ENCODE measurements at places on chromosomes 13 and 19.

DNA sequence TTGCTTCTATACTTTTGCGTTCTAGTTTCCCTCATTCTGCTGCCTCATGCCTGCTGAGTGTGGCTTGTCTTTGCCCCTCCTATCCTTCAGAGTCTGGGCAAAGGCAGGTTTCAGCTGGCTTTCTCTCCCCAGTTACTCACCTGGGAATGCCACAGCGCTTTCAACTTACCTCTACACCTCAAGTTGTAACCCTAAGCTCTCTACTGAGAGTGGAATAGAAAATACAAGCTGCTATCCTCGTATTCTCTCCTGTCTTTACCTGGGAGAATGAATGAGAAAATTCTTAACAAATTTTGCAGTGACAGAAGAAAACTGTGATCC, 316.3 kb upstream of the KLF12 start:
- DNase-seq = no peak

GRCh38 chr19:1000095-1000494, at the start of gene GRIN3B:
Gene GRIN3B, plus strand, starts transcription at chr19:1000419. Its CDS starts 19 bp downstream, at chr19:1000438.
- DNase-seq = peak; percentile 69

GRCh38 chr13:41133951-41134350, 1.3 kb upstream of the KBTBD6 start:
- no peak for DNase-seq

- no peak for DNase-seq
These were observed 1.5 kb upstream of the NTN5 start for GRCh38 chr19:48674216-48674809.

DNA sequence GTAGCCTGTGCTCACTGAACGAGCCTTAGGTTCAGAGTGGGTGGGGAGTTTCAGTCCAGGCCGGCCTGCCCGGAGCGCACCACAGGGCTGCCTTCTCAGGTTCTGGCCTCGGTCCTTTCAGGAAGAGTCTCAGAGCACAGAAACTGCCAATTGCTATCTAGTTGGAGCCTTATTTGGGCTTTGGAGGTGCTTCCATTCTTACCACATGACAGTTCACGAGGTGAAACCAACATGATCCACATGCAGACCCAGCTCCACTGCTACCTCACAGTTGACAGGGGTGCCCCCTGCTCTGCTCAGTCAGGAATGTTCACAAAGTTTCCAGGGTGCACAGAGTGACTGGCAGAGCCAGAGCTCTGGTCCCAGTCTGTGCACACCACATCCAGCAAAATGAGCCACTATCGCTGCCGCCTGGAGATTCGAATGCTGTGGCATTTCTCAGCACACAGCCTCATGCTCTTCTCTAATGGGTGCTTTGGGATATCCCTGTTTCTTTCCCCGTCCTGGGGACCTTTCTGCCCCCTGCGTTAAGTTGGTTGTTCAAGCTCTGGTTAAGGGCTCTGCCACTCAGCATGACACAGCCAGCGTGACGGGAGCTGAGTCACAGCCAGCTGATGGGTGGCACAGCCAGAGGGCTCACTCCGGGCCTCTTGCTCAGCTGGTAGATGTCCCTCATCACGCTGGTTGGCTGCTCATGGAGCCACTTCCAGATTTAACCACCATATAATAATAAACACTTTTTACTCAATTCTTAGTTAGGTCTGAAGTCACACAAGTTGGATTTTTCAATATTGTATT, 7.5 kb upstream of the SACS start:
- DNase-seq = no peak

- DNase-seq = no peak
These were observed 90.8 kb upstream of the SLC10A2 start for GRCh38 chr13:103157016-103157415.

DNA sequence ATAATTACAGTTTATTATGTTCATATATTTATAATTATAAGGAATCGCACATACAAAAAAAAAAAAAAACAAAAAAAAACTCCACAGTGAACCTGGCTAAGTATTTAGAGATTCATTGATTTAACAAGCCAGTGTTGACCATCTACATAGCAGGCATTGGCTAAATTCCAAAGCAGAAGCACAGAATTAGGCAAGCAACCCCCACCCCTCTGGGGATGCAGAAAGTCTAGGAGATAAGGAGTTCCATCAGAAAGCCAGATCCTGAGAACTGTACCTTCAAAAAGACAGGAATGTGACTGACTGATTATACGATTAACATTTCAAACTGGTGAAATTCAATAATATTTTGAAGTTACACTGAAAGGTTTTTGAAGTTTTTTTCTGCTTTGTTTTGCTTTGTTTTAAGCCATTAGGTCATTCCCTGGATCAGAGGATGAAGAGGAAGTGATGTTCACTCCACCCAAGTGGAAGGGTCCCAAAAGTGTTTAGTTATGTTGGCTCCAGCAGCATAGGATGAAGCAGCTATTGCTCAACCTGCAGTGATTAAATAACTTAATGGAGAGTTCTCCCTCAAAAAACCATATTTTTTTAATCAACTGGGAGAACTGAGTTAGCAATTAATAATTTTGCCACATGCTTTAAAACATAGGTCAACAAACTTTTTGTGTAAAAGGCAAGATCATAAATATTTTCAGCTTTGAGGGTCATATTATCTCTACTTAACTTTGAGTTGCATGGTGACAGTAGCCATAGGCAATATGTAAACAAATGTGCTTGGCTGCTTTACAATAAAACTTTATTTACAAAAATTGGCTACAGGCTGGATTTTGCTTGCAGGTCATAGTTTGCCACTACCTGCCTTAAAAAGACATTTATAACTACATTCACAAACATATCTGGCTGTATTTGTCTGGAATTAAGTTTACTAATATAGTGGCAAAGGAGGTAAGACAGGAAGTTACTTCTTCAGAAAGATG, 49.6 kb downstream of the DOCK9 start:
- no peak for DNase-seq

GRCh38 chr13:29359181-29359580, 236.3 kb downstream of the SLC7A1 start:
- DNase-seq = no peak

DNA sequence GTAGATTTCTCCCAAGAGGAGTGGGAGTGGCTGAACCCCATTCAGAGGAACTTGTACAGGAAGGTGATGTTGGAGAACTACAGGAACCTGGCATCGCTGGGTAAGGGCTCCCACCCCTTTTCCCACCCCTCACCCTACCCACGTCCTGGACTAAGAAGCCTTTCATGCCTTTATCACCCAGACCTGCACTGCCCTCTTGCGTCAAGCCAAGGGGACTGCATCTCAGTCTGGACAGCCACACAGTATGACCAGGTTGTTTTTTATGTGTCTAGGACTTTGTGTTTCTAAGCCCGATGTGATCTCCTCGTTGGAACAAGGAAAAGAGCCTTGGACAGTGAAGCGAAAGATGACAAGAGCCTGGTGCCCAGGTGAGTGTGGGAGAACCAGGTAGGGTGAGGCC, 8.8 kb downstream of the ZFP28 start:
- no peak for DNase-seq

DNA sequence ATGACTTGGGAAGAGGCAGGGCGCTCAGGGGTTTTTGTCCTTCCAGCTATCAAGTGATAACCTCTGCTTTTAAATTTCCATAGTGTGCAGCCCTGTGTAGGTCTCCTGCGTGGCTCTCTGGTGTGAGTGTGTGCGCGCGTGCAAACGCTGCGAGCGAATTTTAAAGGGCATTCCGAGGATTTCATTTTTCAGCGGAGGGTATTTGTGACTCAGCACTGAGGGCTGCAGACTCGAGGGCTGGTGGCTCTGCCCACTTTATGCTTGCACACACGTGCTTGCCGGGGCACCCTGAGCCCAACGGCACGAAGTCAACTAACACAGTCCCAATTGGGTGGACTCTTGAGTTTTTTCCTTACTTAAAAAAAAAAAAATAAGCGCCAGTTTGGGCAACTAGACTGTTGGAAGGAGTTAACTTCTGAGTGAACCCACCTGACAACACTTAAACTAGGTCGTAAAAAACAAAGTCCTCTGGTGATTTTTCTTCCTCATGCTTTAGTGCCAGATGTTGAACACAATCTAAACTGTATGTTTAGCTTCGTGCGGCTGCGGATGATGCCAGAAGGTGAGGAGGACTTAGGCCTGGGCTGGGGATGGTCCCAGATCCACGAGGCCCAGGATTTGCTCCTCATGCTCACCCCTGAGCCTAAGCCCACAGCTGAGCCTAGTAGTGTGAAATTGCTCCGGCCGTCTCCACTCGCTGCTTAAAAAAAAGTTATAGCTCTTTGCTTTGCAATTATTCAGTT, 2.1 kb downstream of the FGF9 start:
- DNase-seq = peak; percentile 18

DNA sequence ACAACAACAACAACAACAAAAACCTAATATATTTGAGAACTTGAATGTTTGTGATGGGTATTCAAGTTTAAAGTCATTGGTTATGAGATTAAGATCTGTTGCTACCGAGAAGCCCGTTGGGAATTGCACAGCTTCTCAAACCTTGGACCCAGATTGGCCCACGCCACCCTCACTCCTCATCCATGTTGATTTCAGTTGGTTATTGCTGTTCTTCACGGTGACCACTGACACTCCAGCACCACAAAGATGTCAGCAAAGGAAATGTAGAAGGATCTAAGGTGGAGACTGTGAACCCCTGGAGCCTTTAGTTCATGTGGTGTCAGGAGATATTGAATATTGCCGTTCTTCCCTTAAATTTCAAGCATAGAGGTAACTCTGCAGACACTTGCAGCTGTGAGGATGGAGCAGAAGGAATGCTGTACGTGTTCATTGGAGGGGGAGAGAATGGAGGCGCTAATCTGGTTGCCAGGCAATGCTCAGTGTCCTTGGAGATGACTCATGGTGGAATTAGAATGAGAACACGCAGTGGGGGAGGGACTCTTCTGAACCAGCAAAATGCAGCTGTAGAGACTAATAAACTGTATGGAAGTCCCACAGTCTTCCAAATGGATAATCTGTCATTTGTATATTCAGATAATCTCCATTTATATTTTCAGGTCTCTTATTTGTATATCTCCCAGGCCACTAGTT, 20.8 kb upstream of the ZNF835 start:
- DNase-seq = no peak

GRCh38 chr19:49413348-49413747, 9.9 kb downstream of the PTH2 start:
- no peak for DNase-seq

DNA sequence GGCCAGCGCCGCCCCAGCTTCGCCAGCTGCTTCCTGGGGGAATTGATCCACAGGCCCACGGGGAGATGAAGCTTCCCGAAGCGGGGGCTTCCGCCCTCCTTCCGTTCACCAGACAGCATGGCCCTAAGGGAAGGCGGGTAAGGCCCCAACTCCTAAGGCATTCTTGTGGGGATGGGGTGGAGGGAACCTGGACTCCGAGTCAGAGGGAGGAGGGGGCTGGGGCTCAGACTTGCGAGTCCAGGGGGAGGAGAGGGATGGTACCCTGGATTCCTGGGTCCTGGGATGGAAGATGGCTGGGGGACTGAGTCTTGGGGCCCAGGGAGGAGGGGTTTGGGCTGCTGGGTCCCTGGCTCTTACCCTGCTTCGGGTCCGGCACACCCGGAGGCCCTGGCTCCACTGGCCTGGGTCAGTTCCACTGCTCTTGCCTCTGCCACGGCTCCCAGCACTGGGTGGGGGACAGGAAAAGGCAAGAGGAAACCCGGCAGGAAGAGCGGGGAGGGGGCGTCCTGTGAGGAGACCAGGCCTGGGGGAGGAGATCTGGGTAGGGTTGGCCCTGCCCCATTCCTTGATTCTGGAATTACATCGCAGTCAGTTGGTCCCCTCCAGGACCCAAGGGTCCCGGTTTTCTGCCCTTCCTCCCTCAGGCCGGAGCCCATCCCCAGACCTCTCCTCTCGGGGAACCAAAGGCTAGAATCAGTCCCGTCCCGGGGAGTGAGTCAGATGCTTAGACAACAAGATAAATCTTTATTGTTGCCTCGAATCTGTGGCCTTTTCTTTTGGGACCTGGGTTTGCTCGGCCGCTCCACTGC, at the start of gene RASIP1:
Gene RASIP1, minus strand, starts transcription at position 447 of the 809 bp plus-strand sequence. Its CDS starts 328 bp downstream, at position 119.
- no peak for DNase-seq

- DNase-seq = no peak
These were observed 12.4 kb downstream of the RFX1 start for GRCh38 chr19:13993590-13994300.

DNA sequence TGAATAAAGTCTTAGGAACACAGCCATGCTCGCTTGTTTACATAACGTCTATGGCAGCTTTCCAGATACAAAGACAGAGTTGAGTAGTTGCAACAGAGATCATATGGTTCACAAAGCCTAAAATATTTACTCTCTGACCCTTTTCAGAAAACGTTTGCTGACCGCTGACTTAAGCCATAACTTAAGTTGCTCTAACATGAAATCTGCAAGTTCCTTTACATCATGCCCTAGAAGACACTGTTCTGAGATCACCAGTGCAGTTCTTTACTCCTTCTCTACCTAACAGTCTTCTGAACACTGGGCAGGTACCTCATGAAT, 166.4 kb downstream of the DCLK1 start:
- DNase-seq = no peak

DNA sequence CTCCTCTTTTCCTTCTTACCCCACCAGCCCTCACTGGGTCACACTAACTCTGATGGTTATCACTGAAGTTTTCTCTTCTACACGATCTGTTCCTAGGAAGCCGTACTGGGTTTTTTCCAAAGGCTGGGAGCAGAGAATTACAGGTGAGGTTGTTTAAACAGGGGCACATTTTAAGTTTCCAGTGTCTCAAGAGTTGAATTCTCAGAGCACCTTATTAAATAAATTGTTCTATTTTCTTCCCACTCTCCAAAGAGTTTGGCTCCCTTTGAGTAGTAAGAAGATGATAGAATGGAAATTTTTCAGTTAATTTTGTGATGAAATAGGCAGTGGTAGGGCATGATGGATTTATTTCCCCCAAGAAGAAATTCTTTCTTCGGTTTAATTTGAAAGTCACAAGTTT, at the start of gene OR7D4:
Gene OR7D4, minus strand, starts transcription at position 101 of the 400 bp plus-strand sequence. CDS start 4,752 bp downstream, outside the sequence.
- DNase-seq = no peak

DNA sequence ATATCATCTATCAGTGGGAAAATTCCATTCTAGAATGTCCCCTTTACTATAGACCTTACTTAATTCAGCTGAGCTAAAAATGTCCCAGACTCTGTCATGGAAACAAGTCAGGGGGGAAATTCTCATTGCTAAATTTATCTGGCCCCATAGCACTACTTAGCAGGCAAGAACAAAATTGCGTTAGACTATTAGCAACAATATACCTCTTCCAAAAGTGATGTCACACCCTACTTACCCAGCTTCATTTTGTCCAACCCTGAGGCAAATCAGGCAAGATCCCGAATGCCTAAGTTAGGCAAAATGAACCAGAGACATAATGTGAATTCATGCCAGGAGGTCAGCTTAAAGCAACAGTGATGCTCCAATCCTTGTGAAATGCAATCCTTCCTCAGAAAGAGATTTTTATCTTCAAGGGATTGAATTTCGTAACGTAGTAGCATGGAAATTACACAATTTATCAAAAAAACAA, 93.7 kb downstream of the FRY start:
- DNase-seq = no peak

DNA sequence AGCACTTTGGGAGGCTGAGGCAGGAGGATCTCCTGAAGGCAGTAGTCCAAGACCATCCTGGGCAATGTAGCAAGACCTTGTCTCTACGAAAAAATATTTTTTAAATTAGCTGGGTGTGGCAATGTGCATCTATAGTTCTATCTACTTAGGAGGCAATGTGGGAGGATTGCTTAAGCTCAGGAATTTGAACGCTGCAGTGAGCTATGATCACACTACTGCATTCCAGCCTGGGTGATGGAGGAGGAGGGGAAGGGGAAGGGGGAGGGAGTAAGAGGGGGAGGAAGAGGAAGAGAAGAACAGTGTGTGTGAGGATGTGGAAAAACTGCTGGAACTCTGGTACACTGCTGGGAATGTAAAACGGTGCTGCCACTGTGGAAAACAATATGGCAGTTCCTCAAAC, 9.2 kb upstream of the CLIP3 start:
- DNase-seq = no peak

- no peak for DNase-seq
These were observed 32.9 kb downstream of the TSHZ3 start for GRCh38 chr19:31316201-31316951.

Data from activated naive CD4-positive, alpha-beta T cell treated with anti-CD3 and anti-CD28 coated beads, Interleukin-2, amount 50 U/mL, for 16 hours (primary cell).